ENCODE measurements at places on chromosomes 3 and 15.

DNA sequence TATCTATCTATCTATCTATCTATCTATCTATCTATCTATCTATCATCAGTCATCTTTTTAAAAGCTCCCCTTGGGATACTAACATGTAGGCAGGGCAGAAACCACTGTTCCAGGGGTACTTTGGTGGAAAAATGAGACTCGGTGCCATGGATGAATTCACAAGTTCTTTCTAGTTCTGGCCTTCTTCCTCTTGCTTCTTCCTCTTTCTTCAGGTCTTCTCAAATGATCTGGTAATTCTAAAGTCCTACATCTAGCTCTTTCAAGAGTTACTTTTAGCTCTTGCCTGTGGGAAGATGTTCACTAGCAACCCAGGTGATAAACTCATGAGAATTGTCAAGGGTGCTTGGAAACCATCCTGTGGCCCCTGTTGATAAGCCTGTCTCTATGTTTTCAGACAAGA lies 168.5 kb upstream of the TBC1D5 start:
- no peak overlapping the region for H3K27ac ChIP-seq
- H3K4me3 ChIP-seq, result no peak overlapping the region
- no peak for DNase-seq
- H3K36me3 ChIP-seq, result no peaks in the 10 kb centered on the region
- H3K27me3 ChIP-seq, result no peaks in the 10 kb centered on the region
- H3K4me1 ChIP-seq, result no peaks in the 10 kb centered on the region

DNA sequence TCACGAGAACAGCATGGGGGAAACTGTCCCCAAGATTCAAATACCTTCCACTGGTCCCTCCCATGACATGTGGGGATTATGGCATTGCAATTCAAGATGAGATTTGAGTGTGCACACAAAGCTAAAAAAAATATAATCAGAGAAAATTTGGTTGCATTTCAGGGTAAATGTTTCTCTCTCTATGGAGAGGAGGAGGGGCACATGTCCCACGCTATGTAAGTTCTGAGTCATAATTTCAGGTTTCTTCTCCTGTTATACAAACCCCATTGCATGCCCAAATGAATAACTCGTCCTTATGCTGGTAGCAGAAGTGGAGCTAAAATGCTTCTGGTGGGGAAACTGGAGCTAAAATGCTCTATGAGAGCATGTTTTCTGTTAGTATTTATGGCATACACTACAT lies 209.7 kb upstream of the DCBLD2 start:
- H3K36me3 ChIP-seq, result no peaks in the 10 kb centered on the region
- no peak overlapping the region for H3K27ac ChIP-seq
- no peak overlapping the region for H3K4me3 ChIP-seq
- no peak for DNase-seq

DNA sequence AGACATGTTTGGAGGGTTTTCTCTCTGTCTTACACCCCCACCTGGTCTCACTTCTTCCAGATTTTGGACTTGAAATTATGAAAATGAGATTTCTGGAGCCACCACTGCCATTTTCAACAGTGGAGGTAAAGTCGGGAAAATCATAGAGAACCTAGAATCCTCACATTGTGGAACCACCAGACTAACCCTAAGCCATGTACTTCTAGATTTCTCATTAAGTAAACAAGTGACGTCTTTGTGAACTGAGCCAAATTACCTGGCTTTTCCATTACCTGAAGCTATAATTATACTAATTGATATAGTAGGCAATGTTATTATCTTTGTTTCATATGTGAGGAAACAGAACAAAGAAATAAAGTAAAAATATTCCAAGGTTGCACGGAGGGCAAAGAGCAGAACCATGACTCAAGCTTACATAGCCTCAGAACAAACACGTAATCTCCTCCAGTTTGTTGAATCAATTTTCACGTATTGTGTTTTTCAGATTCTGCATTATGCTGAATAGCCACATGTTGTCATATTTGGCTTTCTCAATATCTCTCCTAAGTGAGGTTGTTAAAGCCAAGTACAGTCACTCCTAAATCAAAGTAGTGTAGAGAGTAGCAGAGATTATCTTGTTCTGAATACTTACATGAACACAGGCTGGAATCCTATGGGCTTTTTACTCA lies 101.3 kb upstream of the CMC1 start:
- no peak for DNase-seq
- H3K36me3 ChIP-seq, result no peaks in the 10 kb centered on the region
- H3K27ac ChIP-seq, result no peak overlapping the region
- H3K27me3 ChIP-seq, result no peaks in the 10 kb centered on the region

DNA sequence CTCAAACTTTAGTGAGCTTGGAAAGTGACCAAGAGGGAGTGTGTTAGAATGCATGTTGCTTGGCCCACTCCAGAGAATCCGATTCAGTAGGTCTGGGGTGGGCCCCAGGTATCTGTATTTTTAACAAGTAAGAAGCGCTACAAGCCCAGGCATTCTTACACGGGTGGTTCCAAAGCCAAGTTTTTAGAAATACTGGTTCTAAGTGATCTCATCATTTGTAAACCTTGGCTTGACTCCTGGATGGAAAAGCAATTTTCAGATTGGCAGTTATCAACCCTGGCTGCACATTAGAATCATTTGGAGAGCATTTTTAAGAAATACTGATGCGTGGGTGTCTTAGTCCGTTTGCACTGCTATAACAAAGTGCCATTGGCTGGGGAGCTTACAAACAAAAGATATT lies 27.3 kb upstream of the ST8SIA2 start:
- H3K4me3 ChIP-seq, result no peak overlapping the region
- no peaks in the 10 kb centered on the region for H3K36me3 ChIP-seq
- no peaks in the 10 kb centered on the region for H3K4me1 ChIP-seq
- H3K27ac ChIP-seq, result no peak overlapping the region

GRCh38 chr3:15796771-15797641 lies 773 bp downstream of the ANKRD28 start:
- peak overlapping the region; percentile 21 for H3K27ac ChIP-seq
- H3K36me3 ChIP-seq, result peaks cover 5% of the 10 kb centered on the region
- H3K4me3 ChIP-seq, result peak overlapping the region; percentile 48
- H3K27me3 ChIP-seq, result no peaks in the 10 kb centered on the region

DNA sequence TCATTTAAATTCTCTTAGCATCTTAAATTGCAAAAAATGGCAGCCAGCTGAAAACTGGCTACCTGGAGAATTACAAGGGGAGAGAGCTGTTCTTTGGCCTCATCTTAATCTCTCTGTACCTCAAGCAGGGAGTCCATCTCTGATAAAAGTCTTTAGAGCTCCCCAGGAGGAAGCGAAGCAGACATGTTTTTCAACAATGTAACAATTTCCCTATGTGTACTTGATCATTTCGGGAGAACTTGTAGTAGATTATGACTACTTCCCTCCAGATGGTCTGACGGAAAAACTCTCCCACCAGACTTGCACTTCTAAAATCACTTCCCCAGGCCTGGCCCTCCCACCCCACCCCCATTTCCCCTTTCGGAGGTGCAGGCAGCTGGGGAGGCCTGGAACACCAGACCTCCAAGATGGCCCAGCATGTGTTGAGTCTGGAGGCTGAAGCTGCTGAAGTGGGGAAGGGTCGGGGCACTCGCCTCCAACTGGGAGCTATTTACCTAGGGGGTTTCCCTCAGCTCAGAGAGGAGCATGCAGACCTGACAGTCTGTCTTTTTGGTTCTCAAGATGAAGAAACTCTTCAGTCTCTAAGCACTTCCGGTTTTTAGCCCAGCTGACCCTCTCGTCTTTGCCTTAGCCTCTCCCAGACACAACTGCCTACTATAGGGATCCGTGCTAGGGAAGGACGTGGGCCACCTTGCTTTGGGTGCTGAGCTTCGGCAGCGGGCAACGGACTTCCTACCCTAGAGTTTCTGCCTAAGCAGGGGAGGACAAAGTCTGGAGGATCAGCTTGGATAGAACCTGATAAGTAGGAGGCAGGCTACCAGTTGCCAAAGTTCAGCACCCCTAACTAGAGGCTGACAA lies 164.0 kb upstream of the TBL1XR1 start:
- H3K27ac ChIP-seq, result peak overlapping the region; percentile 94
- DNase-seq, result peak; percentile 49
- peak overlapping the region; percentile 60 for H3K4me3 ChIP-seq

Data from CD4-positive, alpha-beta T cell (primary cell).